CD4-positive, alpha-beta T cell treated with Interleukin-17A for 4 hours (primary cell): ENCODE measurements at places on chromosomes 6 and 20.

DNA sequence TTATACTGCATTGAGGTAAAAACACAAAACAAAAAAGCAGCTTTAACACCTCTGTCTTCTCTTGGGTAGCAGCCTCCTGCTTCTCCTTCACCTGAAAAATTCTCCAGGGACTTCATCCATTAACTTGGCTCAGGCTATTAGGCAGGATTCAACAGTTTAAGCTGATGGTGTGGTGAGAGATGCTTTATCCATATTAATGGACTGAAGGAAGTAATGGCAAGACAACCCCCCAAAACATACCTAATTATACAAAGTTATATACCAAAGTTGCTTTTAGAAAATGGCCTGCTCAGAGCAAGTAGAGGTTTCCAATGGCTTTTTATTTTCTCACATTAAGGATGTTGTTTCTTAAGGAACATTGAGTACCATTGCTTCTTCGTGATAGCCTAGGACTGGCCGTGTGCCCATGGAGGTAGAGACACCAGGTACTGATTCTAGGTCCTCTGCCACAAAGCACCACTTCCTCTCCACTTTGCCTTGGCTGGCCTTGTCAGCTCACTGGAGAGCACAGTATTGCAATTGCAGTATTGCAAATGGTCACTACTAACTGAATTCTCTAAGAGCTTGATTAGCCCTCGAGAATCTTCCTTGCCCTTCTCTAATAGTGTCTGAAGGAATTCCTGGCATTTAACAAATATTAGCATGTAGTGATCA lies 7.3 kb downstream of the EDN1 start:
- DNase-seq: no peak

GRCh38 chr6:140079328-140079727 lies 704.9 kb upstream of the CITED2 start:
- DNase-seq: no peak

DNA sequence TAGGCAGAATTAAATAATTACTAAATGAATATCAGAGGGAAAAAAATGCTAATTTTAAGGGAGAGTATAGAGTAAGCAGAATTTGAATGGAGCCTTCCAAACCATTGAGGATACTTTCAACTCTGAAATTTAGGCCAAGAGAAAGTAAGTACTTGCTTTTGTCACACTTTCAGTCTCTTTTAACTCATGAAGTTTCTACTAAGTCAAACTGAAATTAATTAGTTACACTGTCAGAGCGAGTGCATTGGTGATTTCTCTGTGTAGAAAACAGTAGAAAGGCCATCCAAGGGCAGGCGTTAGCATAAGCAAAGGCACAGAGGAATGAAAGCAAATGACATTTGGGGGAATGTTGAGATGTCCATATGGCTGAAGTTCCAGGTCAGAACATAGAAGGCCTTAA lies 92.9 kb downstream of the PLEKHG1 start:
- DNase-seq: no peak

DNA sequence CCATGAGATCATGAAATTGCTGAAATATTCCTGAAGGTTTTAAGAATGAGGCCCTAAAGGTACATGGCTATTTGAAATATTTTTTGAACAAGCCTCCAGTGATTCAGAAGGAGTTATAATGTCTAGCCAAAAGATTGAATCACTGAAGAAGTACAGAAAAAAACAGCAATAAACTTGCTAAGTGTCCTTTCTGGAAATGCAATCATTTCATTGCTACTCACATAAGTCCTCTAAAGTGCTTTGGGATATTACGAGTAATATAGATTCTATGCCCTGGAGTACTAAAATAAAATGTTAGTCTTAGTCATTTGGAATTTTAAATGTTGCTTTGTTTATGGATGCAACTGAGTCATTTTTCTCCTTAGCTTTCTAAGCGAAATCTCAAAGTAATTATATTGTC lies 32.7 kb downstream of the CENPW start:
- DNase-seq: no peak

- DNase-seq: no peak
These were observed 386.8 kb downstream of the HDGFL1 start for GRCh38 chr6:22956029-22956681.

DNA sequence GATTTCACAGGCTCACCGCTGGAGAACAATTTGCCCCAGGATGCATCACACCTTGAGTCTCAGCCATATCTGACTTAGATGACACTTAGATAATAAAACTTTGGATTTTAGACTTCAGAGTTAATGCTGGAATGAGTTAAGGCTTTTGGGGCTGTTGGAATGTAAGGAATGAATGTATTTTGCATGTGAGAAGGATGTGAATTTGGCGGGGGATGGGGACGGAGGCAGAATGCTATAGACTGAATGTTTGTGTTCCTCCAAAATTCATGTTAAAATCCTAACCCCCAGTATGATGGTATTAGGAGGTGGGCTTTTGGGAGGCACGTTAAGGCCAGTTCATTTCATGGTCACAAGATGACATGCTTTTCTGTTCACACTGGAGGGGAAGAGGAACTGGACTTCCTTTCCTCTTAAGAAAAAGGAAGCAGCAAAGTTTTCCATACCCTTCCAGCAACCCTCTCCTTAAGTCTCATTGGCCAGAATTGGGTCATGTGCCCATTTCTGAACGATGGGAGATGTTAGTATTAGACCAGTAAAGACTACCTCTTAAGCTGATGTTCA lies 5.8 kb upstream of the SRXN1 start:
- DNase-seq: no peak

DNA sequence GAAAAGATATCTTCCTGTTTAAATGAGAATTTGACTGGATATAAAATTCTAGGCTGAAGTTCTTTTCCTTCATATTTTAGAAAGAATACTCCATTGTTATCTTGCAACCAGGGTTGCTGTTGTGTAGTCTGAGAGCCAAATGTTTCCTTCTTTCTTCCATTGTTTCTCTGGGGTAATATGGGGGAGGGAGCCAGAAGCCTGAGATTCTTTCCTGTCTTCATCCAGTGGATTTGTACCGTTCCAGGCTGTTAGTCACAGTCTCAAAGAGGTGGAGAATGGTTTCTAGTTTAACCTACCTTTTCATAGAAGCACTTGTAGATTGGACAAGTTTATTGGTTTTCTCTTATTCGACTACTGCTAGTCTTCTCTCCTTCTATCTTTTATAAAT lies 6.1 kb upstream of the ULBP3 start:
- no peak for DNase-seq

DNA sequence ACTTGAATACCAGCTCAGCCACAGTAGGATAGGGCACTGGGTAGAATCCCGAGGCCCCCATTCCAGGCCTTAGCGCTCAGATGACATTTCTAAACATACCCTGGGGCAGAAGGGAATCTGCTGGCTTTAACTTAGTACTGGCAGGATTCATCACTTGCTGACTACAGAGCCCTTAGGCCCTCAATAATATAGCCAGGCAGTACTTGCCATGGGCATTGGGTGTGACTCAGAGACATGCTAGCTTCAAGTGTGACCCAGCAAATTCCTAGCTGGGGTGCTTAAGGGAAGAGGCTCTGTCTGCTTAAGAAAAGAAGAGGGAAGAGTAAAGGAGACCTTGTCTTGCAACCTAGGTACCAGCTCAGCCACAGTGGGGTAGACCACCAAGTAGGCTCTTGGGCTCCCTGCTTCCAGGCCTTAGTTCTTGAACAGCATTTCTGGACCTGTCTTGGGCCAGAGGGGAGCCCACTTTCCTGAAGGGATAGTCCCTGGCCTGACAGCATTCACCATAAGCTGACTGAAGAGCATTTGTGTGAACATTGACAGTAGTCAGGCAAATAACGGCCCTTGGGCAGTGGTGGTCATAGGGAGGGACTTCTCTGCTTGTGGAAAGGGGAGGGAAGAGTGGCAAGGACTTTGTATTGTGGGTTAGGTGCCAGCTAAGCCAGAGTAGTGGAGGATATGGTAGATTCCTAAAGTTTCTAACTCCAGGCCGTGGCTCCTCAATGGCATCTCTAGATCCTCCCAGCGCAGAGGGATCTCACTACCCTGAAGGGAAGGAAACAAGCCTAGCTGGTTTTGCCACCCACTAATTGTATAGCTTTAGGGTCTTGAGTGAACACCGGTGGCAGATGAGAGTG lies 48.5 kb upstream of the HACE1 start:
- no peak for DNase-seq

DNA sequence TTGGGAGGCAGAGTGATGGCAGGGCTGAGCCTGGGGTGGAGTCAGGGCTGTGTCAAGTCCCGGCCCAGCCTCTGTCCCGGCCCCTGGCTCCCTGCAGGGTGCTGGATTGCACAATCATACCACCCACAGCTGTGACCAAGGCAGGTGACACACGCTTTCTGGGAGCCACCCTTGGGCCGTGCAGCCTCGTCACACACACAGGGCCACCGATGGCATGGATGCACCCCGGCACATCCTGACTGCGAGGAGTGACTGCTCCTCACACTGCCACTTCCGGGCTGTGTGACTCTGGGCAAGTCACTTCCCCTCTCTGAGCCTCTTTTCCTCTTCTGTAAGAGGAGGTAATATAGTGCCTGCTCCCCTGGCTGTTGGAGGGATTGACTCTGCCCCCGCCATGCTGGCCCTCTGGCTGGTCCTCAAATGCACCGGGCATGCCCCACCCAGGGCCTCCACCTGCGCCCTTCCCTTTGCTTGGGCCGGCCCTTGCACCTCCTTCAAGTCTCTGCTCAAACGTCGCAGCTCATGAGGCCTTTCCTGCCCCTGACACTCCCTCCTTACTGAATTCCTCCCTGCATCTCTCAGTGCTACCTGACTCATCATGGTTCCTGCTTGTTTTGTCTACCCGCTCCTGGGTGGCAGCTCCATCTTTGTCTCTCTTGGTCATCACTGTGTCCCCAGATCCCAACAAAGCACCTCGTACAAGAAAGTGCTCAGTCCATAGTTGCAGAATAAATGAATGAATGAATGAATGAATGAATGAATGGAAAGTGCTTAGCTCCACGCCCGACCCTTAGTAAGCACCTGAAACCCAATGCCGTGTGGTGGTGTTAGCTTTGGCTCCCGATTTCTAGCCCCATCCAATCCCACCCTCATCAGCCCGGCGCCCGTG lies 93.5 kb downstream of the CEBPB start:
- DNase-seq: no peak

DNA sequence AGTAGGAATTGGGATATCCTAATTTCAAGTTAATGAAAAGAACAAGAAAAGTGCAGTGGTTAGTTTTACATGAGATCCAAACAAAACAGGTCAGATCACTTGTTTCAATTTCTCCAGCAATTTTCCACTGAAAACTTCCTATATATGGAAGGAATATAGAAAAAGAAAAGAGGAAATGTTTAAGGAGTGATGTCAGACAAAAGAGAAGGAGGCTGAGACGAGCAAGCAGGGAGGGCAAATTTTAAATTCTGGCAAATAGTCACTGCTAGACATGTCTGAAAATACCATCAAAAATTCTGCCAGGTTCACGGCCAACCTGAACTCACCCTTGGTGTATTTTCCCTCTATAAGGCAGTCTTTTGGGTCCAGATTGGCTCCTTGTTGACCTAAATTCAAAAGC lies 9.5 kb upstream of the NUP153 start:
- no peak for DNase-seq

DNA sequence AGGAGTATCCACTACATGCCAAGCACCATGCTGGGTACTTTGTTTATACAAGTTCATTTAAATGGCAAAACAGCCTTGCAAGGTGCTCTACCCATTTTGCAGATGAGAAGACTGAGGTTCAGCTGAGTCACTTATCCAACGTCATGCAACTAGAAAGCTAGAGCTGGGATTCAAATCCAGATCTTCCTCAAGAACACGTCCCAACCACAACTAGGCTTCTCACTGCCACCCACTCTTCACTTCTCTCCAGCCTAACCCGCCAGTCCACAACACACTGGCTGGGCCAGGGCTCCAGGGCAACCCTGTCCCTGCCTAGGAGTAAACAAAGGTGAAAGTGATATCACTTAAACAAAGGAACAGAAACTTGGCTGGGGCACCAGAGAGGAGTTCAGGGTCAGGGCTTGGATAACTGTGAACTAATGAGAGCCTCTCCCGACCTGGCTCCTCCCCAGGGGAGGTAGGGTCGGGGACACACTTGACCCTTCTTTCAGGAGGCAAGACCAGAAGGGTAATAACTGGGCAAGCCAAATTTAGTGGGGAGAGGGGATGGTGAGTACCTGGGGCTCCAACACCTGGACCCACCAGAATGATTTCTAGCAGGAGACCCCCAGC lies 7.9 kb downstream of the SDC4 start:
- DNase-seq: no peak

DNA sequence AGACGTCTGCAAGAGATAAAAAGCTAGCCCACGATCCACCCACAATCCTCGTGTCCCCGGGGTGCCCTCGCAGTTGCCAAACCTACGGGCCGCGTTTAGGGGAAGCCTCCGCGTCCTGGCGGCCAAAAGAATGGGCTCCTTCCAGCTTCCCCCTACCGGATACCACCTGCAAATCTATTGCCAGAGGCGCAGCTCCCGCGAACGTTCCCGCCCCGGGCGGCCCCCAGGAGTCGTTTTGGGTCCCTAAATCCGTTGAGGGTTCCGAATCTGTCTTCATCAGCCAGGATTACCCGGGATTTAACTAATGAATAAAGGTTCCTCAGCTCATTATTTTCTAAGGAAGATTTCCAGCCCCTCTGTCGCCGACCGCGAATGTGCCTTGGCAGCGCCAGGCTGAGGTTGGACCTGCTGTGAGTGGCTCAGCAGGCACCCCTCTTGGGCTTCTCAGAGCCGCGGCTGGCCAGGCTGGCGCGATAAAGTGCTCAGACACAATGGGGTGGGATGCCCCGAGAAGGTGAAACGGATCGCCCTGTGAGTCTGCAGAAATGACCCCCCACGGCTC lies 2.8 kb upstream of the VSX1 start:
- DNase-seq: no peak

DNA sequence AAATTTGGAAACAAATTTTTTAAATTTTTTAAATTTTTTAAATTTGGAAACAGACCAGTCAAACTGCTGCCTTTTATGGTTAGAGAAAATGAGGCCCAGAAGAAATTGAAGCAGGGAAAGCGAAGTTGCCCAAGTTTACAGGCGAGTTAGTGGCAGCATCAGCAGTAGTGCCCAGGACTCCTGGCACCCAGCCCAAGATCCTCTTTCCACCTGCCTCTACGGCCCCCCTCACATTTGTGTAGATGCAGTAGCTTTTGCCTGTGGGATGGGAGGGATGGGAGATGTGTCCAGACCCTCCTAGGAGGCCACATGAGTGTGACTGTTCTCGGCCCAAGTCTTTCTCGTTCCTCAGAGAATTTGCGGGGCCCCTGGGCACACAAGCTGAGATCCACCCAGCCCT lies 49.8 kb downstream of the HNF4A start:
- no peak for DNase-seq

- no peak for DNase-seq
These were observed 200.1 kb upstream of the BTBD3 start for GRCh38 chr20:11717562-11717961.

GRCh38 chr6:119447921-119448320 lies 98.4 kb upstream of the MAN1A1 start:
- no peak for DNase-seq

DNA sequence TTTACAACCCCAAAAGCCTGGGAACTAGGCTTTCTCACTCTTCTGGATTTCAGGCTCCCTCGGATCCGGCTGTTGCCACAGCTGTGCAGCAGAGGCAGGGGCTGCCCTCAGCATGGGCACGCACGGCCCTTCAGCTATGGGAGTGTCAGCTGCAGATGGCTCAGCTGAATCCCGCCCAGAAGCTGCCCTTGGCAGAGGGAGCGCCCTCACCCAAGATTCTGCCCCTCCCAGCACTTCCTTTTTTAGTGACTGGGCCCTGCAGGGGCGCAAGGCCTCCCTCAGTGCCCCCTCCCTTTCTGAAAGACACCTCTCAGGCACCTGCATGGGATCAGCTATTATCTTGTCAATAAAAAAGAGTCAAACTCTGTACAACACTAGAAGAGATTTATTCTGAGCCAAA lies 67.9 kb upstream of the THBS2 start:
- no peak for DNase-seq
